ENCODE measurements at places on chromosomes 1 and 21. TPM values are rescaled to one million over a fixed set of nuclear protein-coding genes. Genes with fewer than 3 reads are reported as not detected.

NEK2 gene
- total RNA-seq: 54.9 TPM

TPTE gene
- not detected for total RNA-seq

SYT2 gene
- total RNA-seq: not detected

MLLT11 gene
- total RNA-seq: 16.9 TPM

GCSAML gene
- total RNA-seq: not detected

CYP4A22 gene
- total RNA-seq: not detected

SPRR1A gene
- not detected for total RNA-seq

COL11A1 gene
- total RNA-seq: 54.3 TPM

TLR5 gene
- total RNA-seq: 0.13 TPM

DMBX1 gene
- total RNA-seq: not detected

SAMD13 gene
- 0.98 TPM for total RNA-seq

ORC1 gene
- total RNA-seq: 15.6 TPM

DISP1 gene
- 2.9 TPM for total RNA-seq

MAN1C1 gene
- 0.45 TPM for total RNA-seq

AMPD1 gene
- total RNA-seq: not detected

TEX38 gene
- total RNA-seq: not detected

KPRP gene
- 0.13 TPM for total RNA-seq

PPIAL4G gene
- not detected for total RNA-seq

OR14C36 gene
- not detected for total RNA-seq

SLC41A1 gene
- 24.7 TPM for total RNA-seq

LCE1C gene
- total RNA-seq: not detected

LY9 gene
- total RNA-seq: not detected

PTPN7 gene
- total RNA-seq: not detected

ZNF593OS gene
- not detected for total RNA-seq

IL12RB2 gene
- not detected for total RNA-seq

SLC45A1 gene
- total RNA-seq: 4.2 TPM

MANEAL gene
- 2.5 TPM for total RNA-seq

CFAP107 gene
- total RNA-seq: not detected

PROX1 gene
- total RNA-seq: 2.1 TPM

NUF2 gene
- 82.9 TPM for total RNA-seq

IPP gene
- 11.5 TPM for total RNA-seq

CD52 gene
- total RNA-seq: not detected

S100A7A gene
- total RNA-seq: not detected

GIPC2 gene
- total RNA-seq: 1.5 TPM

RNF223 gene
- not detected for total RNA-seq

TMEM63A gene
- 10.1 TPM for total RNA-seq

EPHA8 gene
- not detected for total RNA-seq

CELA2A gene
- total RNA-seq: not detected

ELF3 gene
- 0.06 TPM for total RNA-seq

KCNE2 gene
- total RNA-seq: not detected

SLFNL1 gene
- 0.17 TPM for total RNA-seq

WNT9A gene
- total RNA-seq: 3.5 TPM

TMIGD3 gene
- not detected for total RNA-seq

OR6N1 gene
- total RNA-seq: not detected

ZBTB8B gene
- total RNA-seq: not detected

LMOD1 gene
- 0.13 TPM for total RNA-seq

S100A1 gene
- not detected for total RNA-seq

CTH gene
- total RNA-seq: 0.77 TPM

INTS7 gene
- total RNA-seq: 15.0 TPM

FCRL2 gene
- not detected for total RNA-seq

CCDC30 gene
- total RNA-seq: 0.38 TPM

CSF3R gene
- not detected for total RNA-seq

OR6P1 gene
- total RNA-seq: not detected

TESK2 gene
- 0.77 TPM for total RNA-seq

PDC gene
- total RNA-seq: not detected

AADACL4 gene
- total RNA-seq: not detected

ANXA9 gene
- not detected for total RNA-seq

SPRR1B gene
- total RNA-seq: not detected

Data from LHCN-M2 (cell line).